Fibroblast of skin of left biceps (primary cell): ENCODE measurements at places on chromosomes 2 and 18.

DNA sequence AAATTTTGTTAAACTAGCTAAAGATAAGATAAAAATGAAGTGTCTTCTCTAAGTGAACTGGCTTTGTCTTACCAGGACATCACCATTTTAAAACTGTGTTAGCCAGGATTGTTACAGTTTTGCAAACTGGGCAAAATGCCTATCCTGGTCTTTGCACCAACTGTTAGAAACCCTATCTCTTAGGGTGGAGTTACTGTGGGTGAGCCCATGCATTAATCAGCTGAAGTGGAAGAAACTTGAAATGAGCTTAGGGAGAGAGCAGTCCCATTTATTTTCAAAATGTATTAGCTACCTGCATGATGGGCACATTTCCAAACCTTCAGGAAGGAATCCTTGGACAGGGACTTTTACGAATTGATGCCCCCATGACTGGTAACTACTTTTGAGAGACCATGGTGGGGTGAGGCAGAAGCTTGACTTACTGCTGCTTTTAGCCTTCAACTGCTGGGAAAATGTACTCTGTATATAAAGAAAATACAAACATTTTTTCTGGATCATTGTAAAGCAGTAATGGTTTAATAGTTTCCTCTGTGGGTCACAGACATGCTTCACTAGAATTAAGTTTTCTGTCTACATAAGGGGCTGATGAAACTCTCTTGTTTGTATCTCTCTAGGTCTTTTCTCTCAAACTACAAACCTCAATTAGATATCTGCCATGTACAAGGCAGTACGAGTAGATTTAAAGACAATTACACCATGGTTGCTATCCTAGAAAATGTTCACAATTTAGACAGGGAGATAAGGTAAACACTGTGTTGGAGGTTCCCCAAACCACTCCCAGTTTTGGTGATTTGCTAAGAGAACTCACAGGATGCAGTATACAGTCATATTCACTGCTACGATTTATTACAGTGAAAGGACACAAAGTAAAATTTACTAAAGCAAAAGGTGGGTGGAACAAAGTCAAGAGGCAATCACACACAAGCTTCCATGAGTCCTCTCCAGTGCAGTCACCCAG is 321.4 kb upstream of the MMADHC start:
- no peak for DNase-seq

DNA sequence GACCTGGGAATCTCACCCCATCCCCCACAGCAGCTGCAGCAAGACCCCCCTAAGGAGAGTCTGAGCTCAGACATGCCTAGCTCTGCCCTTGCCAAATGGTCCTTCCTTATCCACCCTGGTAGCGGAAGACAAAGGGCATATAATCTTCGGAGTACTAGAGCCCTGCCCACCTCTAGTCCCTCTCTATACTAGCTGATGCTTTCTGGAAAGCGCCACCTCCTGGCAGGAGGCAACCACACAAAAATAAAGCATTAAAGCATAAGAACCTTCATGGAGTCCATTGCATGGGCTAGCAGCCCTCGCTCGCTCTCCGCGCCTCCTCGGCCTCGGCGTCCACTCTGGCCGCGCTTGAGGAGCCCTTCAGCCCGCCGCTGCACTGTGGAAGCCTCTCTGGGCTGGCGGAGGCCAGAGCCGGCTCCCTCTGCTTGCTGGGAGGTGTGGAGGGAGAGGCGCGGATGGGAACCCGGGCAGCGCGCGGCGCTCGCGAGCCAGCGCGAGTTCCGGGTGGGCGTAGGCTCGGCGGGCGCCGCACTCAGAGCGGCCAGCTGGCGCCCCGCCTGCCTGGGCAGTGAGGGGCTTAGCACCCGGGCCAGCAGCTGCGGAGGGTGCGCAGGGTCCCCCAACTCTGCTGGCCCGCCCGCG is 941.2 kb downstream of the SUCLG1 start:
- no peak for DNase-seq

DNA sequence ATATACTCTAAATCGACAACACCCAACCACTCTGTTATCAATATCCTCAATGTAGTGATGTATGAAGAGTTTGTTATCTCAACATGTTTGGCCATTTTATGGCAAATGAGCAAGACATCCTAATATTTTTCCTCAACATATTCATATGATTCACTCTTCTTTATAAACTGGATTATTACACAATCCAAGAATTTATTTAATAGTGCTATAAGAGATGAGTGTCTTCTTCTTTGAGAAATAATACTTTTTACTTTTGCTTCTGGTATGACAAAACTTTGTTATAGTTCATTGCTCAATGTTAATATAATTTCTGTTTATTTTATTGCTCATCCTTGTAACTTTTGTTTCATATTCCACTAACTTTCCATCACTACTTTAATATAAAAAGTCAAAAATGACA is 44.3 kb downstream of the SCN9A start:
- no peak for DNase-seq

DNA sequence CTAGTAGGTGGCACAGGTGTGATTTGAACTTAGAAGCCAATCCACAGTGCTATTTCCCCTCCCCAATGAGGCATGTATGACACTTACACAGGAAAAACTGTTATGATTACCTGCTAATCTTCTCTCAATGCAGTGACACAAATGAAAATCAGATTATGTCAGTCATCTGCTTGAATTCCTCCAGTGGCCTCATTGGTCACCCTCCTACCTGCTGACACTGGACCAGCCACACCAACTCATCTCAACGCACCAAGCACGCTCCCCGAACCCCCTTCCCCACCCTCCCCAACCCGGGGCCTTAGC is 82.2 kb upstream of the SEC11C start:
- no peak for DNase-seq

DNA sequence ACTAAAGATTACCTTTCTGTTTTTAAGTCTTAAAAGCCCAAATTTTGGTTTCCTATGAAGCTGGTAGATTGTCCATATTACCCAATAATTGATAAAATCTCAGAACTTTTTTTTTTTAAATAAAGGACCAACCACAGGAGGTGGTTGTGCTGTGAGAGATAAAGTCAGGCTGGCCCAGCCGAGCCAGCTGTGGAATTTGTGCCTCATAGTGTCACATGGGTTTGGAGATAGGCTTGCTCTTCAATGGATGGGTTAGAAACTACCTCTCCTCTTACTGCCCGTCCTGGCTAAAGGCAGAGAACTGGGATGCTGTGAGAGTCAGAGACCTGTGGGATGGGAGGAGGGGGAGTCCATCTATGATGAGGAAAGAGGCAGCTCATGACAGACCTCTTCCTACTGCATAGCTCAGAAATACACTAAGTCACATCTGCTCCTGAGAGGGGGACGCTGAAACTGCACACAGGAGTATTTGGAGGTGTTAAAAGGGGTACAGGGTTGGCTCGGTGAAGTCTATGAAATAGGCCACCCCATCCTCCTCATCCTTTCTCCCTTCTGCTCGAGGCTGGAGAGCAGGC is 99.7 kb upstream of the MGAT4A start:
- no peak for DNase-seq

DNA sequence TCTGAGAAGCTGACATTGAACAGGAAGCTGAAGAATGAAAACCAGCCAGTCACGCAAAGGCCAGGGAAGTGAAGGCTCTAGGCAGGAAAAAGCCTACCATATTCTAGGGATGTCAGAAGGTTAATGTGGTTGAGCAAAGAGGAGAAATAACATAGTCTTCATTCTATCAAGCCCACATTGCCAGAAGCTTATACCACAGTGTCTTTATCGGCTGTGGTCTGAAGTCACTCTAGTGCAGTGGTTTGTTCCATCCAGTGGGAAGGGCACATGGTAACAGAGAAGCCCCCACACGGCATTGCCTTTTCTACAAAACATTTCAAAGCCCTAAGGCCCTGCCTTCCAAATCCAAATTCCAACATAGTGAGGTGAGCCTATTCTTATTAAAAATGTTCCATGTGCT is 311.3 kb downstream of the TNS1 start:
- DNase-seq: no peak

- DNase-seq: no peak
Measured at GRCh38 chr2:107111623-107112022, 225.7 kb upstream of the ST6GAL2 start.

DNA sequence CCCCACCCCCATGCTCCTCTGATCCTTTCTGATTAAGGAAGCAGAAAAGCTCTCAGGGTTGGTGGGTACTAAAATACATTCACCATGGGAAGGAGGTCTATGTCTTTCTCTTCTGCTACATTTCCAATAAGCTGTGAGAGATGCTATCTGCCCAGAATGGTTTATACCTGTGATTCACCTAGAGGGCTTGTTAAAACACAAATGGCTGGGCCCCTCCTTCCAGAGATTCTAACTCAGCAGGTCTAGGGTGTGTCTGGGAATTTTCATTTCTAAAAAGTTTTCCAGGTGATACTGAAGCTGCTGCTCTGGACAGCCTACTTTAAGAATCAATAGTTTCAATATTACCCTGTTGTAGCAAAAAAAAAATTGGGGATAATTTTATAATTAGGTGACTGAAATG is 772.2 kb upstream of the ZEB2 start:
- no peak for DNase-seq

DNA sequence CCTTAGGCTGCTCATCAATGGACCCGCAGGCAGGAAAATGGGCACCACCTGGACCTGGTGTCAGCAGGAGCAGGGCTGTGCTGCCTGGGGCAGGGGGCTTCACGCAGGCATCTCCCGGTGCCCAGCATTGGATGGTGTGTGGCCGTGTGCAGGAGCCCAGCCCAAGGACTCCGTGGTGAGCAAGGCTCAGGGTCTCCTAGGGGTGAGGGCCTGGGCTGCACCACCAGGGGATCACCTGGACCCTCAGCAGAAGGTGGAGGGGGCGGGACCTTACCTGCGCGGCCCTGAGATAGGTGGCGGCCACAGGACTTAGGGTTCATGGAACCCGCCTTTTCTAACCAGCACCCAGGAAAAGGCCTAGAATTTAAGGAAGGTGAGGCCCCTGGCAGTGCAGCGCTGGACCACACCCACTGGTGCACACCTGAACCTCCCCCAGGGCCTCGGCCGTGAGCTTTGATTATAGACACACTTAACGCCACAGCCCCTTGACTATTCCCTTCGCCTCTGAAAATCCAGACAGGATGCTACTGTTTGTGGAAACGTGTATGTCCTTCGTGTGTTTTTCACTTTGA is 89.0 kb downstream of the TMEM18 start:
- no peak for DNase-seq

DNA sequence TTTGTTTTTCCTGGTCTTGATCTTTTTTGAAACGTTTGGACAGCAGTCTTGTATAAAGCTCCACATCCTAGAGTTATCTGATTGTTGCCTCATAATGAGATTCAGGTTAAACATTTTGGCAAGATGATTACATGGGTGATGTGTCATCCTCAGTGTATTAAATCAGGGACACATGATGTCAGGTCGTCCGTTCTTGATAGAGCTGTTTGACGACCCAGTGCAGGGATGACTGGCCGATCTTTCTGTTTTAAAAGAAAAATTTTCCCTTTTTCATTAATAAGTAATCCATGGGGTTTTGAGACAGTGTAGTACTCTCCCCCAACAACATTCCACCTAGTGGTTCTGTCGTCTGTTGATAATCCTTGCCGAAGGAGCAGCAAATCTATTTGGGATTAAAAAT is 44.5 kb upstream of the SERPINB2 start:
- no peak for DNase-seq

DNA sequence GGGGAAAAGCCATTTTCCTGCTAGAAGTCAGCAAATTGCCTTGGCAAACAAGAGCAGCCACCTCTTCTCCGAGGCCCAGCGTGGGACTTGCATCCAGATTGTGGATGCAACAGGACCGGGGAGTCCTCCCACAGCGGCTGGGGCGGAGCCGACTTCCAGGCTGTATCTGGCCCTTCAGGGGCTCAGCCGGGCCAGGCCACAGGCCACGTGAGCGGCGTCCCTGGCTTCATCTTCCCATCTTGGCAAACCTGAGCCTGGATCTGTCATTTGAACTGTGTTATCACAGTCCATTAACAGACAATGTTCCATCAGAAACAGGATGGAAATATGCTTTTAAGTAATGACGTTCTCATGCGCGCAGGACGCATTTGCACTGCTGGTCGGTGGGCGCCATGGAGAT is 483.5 kb upstream of the SALL3 start:
- no peak for DNase-seq

- DNase-seq: no peak
Measured at GRCh38 chr2:174493549-174494331, 6.9 kb upstream of the GPR155 start.

GRCh38 chr2:205477016-205477705 is 205.1 kb upstream of the NRP2 start:
- no peak for DNase-seq

DNA sequence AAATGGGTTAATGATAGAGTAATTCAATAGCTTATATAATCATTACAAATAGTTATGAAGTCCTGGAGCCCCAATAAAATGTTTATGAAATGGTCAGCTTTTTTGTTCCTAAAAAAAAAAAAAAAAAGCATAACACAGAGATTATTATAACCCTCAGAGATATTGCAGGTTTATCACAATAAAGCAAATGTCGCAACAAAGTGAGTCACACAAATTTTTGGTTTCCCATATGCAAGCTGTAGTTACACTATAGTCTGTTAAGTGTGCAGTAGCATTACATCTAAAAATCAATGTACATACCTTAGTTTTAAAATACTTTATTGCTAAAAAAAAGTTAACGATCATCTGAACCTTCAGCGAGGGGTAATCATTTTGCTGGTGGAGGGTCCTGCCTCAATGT is 20.0 kb downstream of the WDFY1 start:
- no peak for DNase-seq

DNA sequence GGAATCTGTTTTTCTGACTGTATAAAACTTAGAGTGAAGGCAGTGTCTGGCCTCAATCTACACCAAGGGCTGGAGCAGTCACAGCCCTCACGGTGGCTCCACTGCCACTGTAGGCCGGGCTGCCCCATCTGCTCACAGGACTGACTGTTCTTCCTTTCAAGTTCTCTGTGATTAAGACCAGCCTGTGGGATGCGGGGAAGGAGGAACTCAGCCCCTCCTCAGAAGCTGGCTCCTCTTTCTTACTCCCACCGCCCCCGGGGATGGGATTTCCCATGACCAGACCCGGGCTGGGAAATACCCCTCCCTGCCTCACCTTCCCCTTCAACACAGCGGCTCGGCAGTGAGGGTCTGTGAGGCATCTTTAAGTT is 106.0 kb downstream of the COPS8 start:
- no peak for DNase-seq

DNA sequence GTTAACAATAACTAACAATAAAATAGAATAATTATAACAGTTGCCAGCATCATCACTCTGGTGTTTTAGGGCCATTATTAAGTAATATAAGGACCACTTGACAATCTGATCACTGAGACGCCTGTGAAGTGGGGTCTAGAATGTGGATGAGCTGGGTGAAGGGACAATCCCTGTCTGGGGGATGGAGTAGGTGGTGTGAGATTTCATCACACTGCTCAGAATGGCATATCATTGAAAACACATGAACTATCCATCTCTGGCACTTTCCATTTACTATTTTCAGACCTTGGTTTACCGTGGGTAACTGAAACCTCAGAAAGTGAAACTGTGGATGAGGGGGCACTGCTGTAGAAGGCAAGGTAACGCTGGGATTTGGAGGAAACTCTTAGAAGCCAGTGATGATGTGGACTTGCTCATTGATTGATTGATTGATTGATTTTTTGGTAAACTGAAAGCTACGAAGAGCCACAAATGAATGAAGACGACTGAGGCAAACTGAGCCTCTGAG is 204.4 kb upstream of the TWIST2 start:
- no peak for DNase-seq

GRCh38 chr2:213147538-213147937 is 3.9 kb downstream of the IKZF2 start:
- DNase-seq: no peak
